Stimulated activated CD8-positive, alpha-beta memory T cell treated with anti-CD3 and anti-CD28 coated beads, Interleukin-15, amount 100 ng/mL, for 4 hours (primary cell): ENCODE measurements at places on chromosomes 6 and 20.

DNA sequence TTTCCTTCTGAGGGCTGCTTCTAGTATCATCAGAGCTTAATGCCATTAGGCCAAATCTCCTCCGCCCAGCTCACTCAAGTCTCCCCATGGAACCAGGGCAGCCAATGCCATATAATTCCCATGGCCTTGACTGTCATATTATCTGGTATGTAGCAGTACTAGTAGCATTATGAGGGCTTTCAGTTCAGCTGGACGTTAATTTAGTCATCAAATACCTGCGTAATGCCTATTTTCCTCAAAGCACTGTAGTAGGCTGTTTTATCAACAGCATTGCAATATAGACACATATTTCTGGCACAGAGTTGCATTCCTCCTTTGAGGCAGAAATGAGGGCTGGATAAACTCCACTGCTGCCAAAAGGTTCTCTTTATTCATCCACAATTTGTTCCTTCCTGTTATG is 1.7 kb downstream of the KCTD20 start:
- DNase-seq = no peak

GRCh38 chr6:158645064-158646022 is 800 bp upstream of the DYNLT1 start:
- no peak for DNase-seq

DNA sequence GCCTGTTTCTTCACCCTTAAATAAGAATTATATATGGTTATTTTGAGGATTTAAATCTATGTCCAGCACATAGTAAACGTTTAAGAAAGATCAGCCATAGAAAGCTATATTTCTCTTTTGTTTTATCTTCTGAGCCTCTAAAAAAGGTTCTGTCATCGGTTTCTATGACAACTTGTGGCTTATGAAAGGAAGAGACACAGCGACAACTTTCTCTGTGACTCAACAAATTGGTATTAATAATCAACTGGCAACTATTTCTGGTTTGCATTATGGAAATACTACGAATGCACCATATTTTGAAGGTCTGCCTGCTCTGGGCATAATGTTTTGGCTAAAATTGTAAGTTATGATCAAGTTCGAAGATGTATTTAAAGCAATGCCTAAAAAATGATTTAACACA is 751.0 kb downstream of the CD109 start:
- no peak for DNase-seq

- DNase-seq = no peak
Measured at GRCh38 chr6:14088600-14089192, 28.9 kb upstream of the CD83 start.

- DNase-seq = no peak
Measured at GRCh38 chr6:5034328-5034727, 30.5 kb upstream of the RPP40 start.

DNA sequence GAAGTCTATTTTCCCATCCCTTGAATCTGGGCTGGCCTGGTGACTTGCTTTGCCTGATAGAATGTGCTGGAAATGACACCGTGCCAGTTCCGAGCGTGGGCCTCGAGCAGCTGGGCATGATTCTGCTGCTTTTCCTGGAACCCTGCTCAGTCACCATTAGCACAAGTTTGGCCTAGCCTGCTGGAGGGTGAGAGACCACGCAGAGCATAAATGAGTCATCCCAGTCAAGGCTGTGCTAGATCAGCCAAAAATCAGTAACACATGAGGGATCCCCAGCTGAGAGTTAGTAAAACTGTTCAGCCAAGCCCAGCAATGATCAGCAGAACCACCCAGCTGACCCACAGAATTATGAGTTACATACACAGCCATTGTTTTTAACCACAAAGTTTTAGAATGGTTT is 74.8 kb upstream of the TOP1 start:
- DNase-seq = no peak

DNA sequence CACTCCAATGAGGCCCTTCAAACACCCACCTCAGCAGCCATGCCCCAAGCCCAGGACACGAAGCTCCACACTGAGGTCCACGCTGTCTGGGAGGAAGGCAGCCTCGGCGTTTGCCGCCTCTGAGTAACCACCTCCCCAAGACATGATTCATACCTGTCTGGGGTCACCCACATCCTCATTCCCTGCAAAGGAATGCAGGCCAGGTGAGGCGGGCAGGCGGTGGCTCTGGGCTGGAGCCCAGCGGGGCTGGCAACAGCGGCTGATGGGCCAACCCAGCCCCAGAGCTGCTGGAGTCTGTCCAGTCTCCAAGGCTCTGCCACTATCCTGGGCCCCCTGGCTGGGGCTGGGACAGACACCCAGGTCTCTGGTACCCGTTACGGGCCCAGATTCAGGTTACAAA is 14.8 kb downstream of the PMEPA1 start:
- DNase-seq = no peak

DNA sequence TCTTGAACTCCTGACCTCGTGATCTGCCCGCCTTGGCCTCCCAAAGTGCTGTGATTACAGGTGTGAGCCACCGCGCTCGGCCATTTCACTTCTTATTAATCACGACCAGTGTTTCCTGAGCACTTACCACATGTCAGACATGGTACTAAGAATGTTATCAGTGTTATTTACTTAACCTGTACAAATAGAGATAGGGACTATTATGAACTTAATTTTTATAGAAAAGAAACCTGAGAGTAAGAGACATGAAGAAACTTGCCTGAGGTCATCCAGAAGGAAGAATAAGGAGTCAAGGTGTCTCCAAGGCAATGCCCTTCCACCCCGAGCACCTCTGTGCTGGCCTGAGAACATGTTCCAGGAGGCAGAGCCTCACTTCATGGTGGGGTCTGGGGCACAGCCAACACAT is 29.3 kb upstream of the EZR start:
- DNase-seq = no peak

DNA sequence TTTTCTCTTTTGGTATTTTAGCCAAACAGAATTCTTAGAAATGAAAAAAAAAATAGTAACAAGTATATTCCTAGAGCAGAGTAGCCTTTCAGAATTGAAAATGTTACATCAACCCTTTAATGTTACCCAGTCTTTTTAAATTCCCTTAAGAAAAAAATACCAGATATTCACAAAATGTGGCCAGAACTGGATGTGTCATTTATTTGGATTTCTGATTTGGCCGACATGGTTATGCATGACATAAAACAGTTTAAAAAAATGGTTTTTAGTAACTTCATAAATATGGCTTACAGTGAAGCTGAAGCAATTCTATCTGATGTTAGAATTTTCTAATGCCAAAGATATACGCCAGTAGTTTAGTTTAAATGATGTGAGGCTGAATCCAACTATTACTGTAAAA is 112.0 kb downstream of the ATXN1 start:
- no peak for DNase-seq
